ENCODE measurements at places on chromosomes 6 and 20.

- peak; percentile 73 for DNase-seq
These were observed 424.5 kb downstream of the HTR1B start for GRCh38 chr6:77038807-77039206.

GRCh38 chr6:34917626-34918285 lies 28.7 kb downstream of the ANKS1A start:
- no peak for DNase-seq

DNA sequence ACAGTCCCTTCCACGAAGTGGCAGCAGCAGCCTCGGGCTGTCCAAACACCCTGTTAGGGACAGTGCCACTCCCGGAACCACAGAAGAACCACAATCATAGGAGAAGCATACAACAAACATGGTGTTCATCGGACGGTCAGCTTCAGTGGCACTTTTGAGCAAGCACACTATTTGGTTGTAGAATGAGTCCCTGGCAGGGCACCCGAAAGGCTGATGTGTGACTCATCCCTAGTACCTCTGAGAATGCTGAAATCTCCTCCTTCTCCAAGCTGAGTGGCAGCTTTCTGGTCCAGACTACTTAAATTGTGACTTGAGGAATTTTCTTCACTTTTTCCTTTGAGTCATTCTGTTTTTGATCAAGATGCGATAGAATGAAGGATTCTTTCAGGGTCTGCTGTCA lies 282.5 kb downstream of the ESR1 start:
- DNase-seq: peak; percentile 79

DNA sequence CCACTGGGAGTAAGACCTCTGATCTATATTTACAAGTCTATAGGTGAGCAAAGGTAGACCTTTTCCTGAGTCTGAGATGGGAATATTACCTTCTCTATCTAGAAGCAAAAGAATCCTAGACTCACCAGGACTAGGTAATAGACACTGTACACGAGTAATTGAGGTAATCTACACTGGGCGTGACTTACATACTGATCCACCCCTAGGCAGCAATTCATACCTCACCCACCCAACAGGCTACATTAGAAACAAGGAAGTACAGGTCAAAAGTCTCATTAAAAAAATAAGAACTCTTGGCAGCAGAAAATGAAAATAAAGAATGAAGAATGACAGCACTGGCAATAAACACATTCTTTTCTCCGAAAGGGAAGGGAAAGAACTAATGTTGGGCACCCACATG lies 7.6 kb downstream of the CSNK2A1 start:
- no peak for DNase-seq

- no peak for DNase-seq
These were observed 40.4 kb downstream of the ANKS1A start for GRCh38 chr6:34929241-34929978.

GRCh38 chr6:109284675-109285074 lies 97.6 kb downstream of the CD164 start:
- DNase-seq: no peak

GRCh38 chr20:43432498-43432897 lies 25.2 kb upstream of the SRSF6 start:
- no peak for DNase-seq

- DNase-seq: no peak
These were observed 59.4 kb downstream of the GINS1 start for GRCh38 chr20:25466846-25467245.

- no peak for DNase-seq
These were observed 81.5 kb downstream of the RREB1 start for GRCh38 chr6:7189101-7189758.

GRCh38 chr20:41395667-41396664 lies 29.3 kb upstream of the EMILIN3 start:
- no peak for DNase-seq

Measured in fibroblast of skin of scalp (primary cell).